ENCODE measurements at places on chromosomes 7 and 10. TPM values are rescaled to one million over a fixed set of nuclear protein-coding genes. Genes with fewer than 3 reads are reported as not detected.

- DNase-seq, result no peak
These were observed 47.4 kb downstream of the LMBR1 start for GRCh38 chr7:156845379-156846101.

DNA sequence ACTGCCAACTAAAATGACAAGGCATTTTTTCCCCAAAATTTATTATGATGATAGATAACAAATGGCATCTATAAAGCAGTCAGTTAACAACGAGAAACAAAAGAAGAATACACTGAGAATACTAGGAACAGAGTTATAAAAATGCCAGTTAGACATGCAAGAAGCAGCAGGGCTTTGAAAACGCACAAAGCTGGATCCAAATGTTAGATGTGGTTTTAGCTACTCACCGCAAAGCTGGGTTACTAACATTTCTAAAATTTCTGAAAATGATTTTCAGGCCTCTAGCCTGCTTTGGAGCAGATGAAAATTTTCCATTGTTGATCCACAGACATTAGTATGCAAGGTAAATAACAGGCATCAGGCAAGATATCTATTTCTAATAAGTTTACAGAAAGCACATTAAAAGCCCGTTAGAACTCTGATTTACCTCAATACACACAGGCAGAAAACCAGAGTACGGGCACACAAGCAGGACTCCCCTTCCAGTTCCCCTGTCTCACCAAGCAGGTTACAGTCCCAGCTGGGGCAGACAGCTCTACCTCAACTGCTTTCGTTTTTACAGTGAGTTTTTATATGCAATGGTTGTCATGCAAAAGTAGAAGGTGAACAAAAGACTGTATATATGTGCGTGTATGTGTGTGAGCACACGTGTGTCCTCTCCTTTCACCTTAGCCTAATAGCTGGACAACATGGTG, 37.9 kb downstream of the GLI3 start:
- DNase-seq, result no peak

Gene TCAF2
- total RNA-seq, result 1.4 TPM

- no peak for DNase-seq
These were observed 316.1 kb upstream of the FZD1 start for GRCh38 chr7:90948085-90948484.

DNA sequence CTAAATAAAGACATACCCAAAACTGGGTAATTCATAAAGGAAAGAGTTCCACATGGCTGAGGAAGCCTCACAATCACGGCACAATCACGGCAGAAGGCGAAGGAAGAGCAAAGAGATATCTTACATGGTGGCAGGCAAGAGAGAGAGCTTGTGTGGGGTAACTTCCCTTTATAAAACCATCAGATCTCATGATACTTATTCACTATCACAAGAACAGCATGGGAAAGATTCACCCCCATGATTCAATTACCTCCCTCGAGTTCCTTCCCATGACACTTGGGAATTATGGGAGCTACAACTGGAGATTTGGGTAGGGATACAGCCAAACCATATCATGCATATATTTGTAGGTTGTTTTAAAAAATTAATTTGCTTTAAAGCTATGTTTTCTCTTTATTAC, 217.2 kb downstream of the PLXDC2 start:
- DNase-seq, result no peak

Gene CCAR1
- 46.1 TPM for total RNA-seq

Gene TRDMT1
- 4.9 TPM for total RNA-seq

Gene ZNF3
- 15.6 TPM for total RNA-seq

Gene EBF3
- 4.0 TPM for total RNA-seq

Gene UBTD1
- 22.8 TPM for total RNA-seq

Gene APBB1IP
- 8.5 TPM for total RNA-seq

GRCh38 chr7:23000597-23001360, 13.2 kb downstream of the HYCC1 start:
- DNase-seq, result no peak

- DNase-seq, result no peak
These were observed 68.3 kb upstream of the SMNDC1 start for GRCh38 chr10:110373059-110373458.

- no peak for DNase-seq
These were observed 173.0 kb downstream of the ARHGAP21 start for GRCh38 chr10:24550680-24551079.

DNA sequence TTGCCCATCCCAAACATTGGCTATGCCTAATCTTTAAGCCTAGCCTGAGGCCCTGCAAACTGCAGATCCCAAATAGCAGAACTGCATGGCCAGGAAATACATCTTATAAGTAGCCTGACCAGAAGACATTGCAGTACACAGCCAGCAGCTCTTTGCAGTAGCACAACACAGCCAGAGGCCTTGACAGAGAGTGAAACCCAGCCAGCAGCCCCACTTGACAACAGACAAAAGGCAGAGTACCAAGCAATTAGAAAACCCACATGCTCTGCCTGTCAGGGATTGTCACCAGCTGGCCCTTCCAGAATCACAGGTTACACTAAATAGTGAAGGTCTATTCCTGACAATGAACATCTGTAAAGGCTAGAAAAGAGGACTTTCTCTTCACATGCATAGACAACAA, 242.8 kb upstream of the TMEM72 start:
- DNase-seq, result no peak

- DNase-seq, result no peak
These were observed 2.0 kb upstream of the SFTPA2 start for GRCh38 chr10:79562135-79562756.

DNA sequence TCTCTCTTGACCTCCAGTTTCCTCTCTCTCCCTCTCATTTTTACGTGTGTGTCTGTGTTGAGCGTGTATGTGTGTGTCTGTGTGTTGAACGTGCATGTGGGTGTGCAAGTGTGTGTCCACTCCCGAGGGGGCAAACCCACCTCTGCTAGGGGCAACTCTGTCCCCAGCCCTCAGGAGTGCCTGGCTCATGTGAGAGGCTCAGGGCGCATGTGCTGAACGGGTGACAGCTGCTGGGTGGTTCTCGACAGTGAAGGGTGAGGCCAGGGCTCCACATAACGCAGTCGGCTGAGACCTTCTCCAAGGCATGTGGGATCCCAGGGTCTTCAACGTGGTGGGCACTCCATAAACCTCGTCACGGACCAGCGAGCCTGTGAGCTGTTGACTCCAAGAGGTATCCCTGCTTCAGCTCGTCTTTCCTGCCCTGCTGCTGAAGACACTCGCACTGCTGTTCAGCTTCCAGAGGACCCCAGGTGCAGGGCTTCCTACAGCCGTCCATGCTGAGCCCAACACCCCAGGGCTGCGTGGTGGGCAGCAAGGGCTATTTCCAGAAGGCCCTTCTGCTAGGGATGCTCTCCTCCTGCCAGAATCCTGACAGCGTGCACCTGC, 361.6 kb upstream of the SHH start:
- DNase-seq, result no peak

Measured in omental fat pad (tissue), 4 donors.